ENCODE measurements at places on chromosomes 2 and 18.
A peak's percentile ranks its signal among the peaks of the same experiment; 100 is the strongest.

DNA sequence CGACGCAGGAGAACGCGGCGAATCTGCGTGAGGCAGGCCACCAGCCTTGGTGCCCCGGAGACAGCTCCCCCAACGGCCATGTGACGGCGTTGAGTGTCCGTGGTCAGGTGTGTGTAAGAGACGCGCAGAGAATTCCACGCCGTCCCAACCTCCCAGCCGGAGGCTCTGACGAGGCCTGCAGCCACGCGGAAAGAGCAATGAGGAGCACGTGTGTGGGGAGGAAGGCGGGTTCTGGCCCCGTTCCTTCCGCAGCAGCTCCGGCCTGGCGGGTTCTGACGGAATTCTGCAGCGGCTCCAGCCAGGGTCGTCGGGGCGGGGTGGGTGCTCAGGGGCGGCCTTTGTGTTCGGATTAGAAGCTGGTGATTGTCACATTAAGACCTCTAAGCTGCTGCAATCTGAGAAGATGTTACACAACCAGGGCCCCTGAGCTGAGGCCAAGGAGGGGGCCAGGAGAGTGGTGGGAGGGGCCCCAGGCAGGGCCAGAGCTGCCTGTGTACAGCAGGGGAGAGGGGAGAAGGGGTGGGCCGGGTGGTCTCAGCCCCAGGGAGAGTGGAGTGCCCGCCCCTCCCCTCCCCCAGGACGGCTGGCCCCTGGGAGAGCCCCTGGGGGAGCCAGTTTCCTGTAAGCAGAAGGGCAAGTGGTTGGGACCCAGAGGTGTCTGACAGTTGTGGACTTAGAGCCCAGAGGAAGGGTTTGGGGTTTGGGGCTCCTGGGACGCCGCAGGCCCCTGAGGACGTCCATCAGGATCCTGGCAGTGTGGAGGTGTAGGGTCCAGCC is 5.1 kb upstream of the GAL3ST2 start:
- peak; percentile 74 for DNase-seq

- peak; percentile 66 for DNase-seq
Measured at GRCh38 chr2:85468704-85469349, 50.3 kb downstream of the SH2D6 start.

GRCh38 chr18:33115917-33116316 is 324.6 kb downstream of the CCDC178 start:
- DNase-seq, result no peak

GRCh38 chr2:215900843-215901242 is 112.5 kb downstream of the MREG start:
- DNase-seq, result no peak

DNA sequence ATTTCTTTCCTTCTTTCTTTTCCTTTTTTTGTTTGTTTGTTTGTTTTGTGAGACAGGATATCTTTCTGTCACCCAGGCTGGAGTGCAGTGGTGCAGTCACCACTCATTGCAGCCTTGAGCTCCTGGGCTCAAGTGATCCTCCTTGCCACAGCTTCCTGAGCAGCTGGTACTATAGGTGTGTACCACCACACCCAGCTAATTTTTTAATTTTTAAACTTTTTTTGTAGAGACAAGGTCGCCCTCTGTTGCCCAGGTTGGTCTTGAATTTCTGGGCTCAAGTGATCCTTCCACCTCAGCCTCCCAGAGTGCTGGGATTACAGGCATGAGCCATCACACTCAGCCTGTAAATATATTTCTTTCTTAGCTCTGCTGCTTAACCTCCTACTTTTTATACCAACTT is 83.4 kb upstream of the CYP20A1 start:
- no peak for DNase-seq

DNA sequence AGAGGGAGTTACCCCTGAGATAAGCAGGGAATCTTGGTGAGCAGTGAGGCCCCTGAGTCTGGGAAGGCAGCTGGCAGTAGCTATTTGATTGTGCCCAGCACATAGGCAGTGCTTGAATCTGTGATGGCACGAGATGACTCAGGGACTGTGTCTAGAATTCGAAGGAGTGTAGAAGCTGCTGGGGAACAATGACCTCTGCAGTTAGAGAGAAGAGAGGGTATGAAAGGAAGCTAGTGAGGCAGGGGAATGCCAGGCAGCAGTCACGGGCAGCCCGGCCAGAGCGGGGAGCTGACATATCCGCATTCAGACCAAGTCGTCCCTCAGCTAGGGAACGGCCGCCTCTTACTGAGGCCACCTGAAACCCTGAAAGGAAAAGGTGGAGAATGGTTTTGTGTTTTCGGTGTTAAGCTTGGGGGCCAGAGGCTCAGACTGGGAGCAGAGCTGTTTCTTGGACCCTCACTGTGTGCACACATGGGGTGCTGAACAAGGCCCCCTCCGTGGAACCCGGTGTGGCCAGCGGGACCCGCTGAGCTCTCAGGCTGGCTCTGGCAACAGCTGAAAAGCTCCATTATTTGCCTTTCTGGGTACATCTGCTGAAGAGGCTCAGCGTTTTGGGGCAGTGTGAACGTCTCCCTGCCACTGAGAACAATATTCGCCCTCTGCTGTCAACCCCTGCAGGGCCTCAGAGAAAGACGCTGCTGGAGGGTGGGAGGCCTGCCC is 32.9 kb downstream of the ARHGEF4 start:
- DNase-seq, result no peak

DNA sequence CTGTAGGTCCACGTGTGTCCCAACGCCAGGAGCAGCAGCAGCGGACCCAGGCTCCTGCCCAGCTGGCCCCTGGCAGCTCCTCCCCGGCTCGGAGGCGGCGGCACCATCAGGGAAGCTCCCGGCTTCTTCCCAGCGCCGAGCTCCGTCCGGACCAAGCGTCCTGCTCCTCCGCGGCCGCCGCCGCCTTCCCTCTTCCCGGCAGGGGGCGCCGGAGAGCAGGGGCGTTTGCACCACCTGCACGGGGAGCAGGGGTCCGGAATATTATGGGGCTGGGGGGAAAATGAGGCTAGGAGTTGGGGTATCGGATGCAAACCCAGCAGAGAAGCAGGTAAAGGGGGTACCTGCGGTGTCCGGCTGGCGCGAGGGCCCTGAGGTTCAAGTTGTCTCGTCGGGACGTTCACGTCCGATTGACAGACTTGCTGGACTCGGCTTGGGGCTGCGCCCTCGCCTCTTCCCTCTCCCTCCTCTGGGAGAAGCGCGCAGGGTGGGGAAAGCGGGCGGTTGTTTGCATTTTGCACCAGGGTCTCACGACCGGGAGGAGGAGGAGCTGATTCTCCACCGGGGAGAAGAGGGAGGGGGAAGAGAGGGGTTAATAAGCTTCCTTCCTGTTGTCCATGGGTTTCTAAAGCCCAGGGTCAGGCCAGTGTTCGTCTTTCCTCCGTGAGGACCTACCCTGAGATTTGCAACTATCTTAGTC is at the start of gene CCBE1:
Gene CCBE1, minus strand, starts transcription at position 188 of the 697 bp plus-strand sequence.
- DNase-seq, result peak; percentile 86

DNA sequence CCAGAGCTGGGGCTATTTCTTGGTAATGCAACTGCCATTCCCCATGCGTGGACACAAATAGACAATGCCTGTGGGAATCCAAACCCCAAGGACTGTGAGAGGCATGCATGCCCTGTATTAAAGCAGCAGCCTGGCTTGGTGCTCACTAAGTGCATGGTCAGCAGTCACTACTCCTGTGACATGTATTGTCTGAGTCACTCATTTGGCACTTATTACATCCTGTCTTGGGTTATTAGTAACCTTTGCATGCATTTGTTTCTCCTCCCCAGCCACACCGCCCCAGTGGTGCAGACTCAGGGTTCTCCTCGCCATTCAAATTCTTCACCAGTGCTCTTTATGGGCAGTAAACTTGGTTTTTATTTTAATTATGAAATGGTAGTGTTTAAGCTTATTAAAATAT is 30.2 kb downstream of the PRKCE start:
- peak; percentile 94 for DNase-seq

- DNase-seq, result no peak
Measured at GRCh38 chr18:50886929-50887328, 8.0 kb downstream of the ME2 start.

DNA sequence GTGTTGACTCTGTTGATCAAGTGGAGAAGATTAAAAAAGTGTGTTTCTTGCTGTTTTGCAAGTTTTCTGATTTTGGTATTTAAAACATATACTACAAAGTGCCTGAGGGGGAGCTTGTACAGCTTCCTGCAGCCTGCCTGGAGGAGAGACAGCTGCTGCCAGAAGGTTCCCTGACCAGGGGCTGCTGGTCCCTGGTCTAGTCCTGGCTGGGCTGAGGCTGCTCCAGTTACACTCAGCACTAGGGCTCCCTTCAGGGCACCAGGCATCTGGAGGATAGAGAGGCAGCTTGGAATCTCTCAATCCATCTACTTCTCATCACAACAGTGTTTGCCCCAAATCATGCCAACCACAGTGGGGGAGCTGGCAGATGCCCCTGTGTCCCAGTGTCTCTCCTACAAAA is 4.8 kb downstream of the MC2R start:
- no peak for DNase-seq

- no peak for DNase-seq
Measured at GRCh38 chr2:99471654-99472599, 17.9 kb downstream of the REV1 start.

- no peak for DNase-seq
Measured at GRCh38 chr2:66573821-66574233, 138.9 kb downstream of the MEIS1 start.

DNA sequence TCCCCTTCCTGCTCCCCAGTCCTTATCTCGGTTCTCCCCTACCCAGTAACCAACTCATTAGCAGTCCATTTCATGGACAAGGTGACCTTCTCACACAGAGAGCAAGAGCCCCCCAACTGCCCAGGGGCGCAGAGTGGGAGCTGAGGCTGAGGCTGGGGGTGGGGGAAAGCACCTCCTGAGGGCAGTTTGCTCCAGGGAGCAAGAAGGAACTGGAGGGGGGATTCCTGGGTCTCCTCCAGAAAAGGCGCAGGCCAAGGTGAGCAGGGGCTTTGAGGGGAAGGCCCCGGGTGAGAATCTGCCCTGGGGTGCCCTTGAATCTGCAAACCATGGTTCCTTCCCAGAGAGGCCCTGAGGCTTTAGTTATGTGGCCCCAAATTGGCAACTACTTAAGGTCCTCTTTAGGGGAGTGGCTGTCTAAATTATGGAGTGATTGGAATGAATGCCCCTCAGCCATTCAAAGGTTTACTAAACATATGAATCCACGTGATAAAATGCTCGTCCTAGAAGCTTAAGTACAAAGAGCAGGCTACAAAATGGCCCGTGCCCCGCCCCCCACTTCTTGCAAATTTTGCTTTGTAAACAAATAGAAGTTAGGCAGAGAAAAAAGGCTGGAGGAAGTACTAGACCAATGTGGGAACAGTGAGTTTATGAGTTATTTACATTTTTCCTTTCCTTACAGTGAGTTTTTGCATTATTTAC is 123.5 kb upstream of the HS6ST1 start:
- DNase-seq, result no peak

DNA sequence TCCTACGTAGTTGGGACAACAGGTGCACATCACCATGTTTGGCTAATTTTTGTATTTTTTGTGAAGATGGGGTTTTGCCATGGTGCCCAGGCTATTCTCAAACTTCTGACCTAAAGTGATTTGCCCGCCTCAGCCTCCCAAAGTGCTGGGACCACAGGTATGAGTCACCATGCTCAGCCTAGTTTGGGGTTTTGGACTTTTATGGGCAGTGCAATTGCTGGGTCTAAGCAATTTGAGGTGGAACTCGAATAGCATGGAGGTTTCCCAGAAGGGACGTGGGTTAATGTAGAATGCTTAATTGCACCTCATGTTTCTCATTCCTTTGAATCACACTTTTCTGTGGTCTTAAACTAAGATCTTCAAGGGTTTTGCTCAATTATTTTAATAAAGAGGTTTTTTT is 102.3 kb upstream of the EPHA4 start:
- DNase-seq, result no peak

DNA sequence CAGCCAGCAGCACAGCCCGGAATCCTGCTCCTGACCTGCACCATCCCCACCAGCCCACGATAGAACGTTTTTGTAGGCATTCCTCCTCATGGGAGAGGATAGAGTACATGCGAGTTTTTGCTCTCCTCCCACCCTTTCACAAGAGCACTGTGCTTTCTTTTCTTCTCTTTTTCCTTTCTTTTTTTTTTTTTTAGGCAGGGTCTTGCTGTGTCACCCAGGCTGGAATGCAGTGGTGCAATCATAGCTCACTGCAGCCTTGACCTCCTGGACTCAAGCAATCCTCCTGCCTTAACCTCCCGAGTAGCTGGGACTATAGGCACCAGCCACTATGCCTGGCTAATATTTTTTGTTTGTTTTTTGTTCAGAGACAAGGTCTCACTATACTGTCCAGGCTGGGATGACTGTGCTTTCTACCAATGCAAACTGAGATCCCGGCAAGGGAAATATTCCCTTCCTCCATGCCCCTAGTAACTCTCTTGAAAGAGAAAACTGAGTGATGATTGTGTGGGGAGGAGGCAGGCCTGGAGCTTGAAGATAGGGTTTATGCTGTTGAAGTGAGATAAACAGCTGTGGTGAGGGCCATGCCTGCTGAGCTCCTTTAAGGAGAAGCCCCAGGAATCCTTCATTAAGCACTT is 82.6 kb upstream of the TXNDC2 start:
- DNase-seq, result no peak

DNA sequence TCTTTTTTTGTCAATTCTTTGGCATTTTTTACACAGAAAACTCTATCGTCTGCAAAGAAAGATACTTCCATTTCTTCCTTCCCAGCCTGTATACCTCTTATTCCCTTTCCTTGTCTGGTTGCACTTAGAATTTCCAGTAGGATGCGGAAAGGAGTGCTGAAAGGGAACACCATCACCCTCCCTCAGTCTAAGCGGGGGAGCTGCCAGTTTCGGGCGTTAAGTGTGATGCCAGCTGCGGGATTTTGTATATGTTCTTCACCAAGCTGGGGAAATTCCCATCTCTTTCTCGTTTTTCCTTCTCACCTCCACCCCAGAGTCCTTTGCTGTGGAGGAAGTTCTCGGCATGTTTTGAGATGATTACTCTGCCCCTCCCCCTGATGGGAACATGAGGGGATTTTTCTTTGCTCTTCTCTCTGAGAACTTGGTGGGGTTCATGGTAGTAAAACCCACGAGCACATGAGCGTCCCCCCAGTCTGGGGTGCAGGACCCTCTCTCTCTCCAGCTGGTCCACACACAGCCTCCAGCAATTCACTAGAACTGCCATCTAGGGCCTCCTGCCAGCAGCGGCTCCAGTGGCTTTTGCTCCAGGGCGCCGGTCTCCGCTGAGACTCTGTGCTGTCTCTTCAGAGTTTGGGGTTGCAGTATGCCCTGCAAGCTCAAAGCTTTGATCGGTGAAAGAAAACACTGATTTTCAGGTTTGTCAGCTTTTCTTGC is 15.5 kb downstream of the AQP12A start:
- DNase-seq, result no peak

DNA sequence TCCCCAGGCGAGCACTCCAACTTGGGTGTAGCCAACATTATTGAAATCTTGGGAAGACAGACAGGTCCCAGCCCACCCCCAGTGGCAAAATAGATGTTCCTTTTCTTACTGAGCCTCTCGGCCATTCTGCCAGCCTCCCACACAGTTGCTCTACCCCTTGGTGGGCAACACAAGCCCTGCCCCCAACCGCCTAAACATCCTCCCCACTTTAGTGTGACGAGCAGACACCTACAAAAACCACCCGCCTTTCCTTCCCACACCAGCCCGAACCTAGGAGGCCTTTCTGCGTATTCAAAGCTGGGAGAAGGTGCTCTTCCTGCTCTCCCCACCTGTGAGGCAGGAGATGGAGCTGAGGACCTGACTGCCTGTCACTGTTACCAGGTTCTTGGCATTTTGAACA is 58.6 kb upstream of the CAB39 start:
- no peak for DNase-seq
